Tibial artery (tissue), 4 donors: ENCODE measurements at places on chromosomes 12 and 14.

DNA sequence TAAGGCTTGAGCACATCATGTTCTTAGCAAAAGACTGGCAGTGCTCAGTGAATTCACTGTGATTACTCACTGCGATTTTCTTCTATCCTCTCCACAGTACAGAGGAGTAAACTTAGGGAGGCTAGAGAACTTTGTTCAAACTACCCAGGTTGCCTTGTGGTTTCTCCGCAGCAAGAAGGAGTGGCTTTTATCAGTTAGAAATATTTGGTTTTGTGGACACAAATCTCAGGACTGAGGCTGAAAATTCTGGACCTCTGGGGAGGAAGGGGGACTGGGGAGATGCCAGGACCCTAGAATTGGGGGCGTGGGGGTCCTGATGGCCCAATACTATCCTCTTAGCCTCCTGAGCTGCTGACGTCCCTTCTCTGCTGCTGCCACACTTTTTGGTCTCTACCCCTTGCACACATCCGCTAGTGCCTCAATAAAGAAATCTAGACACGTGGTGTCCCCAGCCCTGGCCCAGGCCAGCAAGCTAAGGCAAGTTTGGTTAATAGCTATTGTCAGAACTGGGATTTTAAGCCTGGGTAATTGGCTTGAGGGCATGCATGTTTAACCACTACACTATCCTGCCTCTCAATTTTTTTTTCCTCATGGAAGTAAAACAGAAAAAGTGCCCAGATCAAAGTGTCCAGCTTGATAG is 842 bp downstream of the OAS2 start:
- H3K27me3 ChIP-seq: no peaks in the 10 kb centered on the region
- peak overlapping the region; percentile 44 for H3K4me3 ChIP-seq
- H3K27ac ChIP-seq: peak overlapping the region; percentile 29
- no peaks in the 10 kb centered on the region for H3K36me3 ChIP-seq
- peak; percentile 35 for DNase-seq

DNA sequence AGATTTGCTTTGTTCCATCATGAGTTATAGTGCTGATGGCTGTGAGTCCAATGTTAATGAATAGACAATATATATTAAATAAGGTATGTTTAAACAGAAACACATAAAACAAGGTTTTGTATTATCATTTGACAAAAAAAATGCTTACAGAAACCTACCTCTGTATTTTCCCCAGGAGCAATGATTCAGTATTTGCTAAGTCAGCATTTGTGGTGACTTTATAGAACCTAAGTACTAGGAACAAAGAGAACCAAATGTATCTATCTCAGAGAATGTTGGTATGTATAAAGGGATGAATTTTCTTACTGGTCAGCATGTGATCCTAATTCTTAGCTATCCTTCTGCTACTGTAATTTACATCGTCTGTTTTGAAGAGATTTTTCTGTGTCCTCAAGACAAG is 421.5 kb upstream of the SEL1L start:
- H3K27me3 ChIP-seq: no peaks in the 10 kb centered on the region
- H3K36me3 ChIP-seq: no peaks in the 10 kb centered on the region
- H3K27ac ChIP-seq: no peak overlapping the region
- DNase-seq: no peak
- no peaks in the 10 kb centered on the region for H3K4me1 ChIP-seq

DNA sequence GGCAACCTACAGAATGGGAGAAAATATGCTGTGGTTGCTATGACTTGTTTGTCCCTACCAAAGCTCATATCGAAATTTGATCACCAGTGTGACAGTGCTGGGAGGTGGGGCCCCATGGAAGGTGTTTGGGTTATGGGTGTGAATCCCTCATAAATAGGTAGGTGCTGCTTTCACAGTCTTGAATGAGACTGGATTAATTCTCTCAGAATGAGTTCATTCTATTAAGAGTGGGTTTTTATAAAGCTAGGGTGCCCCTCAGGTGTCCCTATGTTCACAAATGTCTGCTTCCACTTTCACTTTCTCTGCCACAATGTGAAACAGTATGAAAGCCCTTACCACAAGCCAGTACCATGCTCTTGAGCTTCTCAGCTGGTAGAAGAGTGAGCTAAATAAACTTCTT is 133.5 kb downstream of the CPNE8 start:
- no peaks in the 10 kb centered on the region for H3K27me3 ChIP-seq
- H3K36me3 ChIP-seq: no peaks in the 10 kb centered on the region
- DNase-seq: no peak

GRCh38 chr12:95942101-95942523 is 302 bp downstream of the CCDC38 start:
- H3K36me3 ChIP-seq: no peaks in the 10 kb centered on the region
- peak overlapping the region; percentile 71 for H3K4me3 ChIP-seq
- H3K27ac ChIP-seq: peak overlapping the region; percentile 66
- no peaks in the 10 kb centered on the region for H3K27me3 ChIP-seq
